Activated naive CD8-positive, alpha-beta T cell treated with anti-CD3 and anti-CD28 coated beads for 36 hours (primary cell): ENCODE measurements at places on chromosomes 11 and 22.

- DNase-seq, result no peak
These were observed 13.1 kb downstream of the SLC43A1 start for GRCh38 chr11:57502376-57502775.

DNA sequence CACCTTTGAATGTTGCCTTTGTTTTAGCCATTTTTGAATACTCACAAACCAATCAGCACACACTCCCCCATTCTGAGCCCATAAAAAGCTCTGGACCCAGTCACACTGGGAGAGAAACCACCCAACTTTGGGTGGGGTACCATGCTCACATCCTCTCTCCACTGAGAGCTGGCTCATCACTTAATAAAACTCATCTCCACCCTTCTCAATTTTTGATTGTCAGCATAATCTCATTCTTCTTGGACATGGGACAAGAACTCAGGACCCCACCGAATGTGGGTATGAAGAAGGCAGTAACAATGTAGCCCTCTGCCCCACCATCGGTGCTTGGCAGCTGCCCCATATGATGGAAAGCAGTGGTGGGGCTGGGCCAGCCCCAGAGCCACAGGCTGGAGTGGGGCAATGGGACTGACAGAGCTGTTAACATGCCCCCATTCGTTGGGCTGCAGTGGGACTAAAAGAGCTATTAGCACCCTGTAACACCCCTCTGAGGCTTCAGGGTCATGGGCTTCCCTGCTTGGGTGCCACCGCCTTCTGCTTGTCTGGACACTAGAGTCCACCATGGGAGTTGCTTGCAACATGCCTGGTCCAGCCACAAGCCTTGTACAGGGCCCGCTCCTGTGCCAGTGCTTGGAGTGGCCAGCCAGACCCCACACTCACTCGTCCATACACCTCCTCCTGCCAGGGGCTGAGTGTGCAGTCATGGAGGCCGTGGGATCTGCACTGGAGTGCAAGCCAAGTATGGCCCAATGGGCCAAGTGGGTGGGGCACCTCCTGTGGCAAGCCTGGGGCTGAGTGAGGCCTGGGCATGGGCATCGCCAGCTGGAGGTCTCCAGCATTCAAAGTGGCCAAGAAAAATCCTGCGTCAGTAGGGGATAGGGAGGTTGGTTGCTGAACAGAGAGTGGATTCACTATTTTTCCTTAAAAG lies 471.1 kb downstream of the TBC1D22A start:
- no peak for DNase-seq

- DNase-seq, result no peak
These were observed 163.1 kb downstream of the ETS1 start for GRCh38 chr11:128424271-128424711.

GRCh38 chr22:27574002-27574366 lies 227.6 kb downstream of the MN1 start:
- DNase-seq, result no peak

DNA sequence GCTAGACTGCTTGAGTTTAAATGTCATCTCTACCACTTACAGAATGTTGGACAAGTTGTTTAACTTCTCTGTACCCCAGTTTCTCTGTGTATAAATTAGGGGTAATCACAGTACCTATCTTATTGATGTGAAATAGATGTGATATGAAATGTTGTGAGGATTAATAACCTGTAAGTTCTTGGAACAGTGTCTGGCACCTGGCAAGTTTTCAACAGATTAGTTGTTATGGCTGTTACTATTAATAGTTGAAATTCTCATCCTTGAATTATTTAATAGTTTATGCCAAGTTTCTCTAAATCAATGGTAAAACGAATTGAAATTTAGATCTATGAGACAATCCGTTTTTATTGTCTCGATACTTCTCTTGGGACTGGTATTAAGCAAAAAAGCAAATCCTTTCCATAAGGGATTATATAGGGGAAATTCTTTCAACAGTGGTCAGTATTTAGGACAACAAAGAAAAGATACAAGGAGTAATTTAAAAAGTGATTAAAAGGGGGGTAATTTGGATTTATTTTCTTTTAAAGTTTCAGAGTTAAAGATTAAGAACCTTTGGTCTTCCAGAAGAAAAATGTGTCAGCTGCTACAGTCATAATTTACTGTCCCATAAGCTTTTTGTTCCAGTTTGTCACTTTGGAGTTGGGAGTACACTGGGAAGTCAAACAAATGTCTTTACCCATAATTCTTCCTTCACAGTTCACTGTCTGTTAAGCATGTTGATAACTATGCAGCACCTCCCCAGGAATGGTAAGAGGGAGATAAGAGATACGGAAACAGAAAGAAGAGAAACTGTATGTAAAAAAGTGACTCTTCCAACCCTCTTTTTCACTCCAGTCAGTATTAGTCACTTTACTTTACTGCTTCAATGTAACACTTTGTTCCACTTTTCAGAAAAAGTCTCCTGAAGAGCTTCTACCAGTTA lies 13.2 kb downstream of the PDE3B start:
- no peak for DNase-seq

GRCh38 chr22:17074648-17075002 lies 10.2 kb upstream of the IL17RA start:
- no peak for DNase-seq

GRCh38 chr11:1854132-1854948 lies 1.5 kb downstream of the LSP1 start:
- peak; percentile 38 for DNase-seq

DNA sequence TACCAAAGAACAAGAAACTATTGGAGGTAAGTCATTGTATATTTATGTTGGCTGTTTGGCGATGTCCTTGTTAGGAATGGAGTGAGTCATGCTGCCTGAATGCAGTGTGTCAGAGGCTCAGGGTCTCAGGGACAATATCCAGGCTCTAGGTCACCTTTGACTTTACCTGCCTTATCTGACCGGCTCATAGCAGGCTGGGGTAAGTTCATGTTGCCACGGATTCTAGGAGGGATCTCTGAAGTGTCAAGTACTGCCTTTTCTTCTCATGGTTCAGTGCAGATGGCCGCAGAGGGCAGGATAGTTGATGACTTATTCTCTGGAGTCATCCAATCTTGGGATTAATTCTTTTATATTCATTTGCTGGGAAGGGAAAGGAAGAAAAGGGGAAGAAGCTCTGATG lies 53.2 kb downstream of the SPON1 start:
- no peak for DNase-seq

GRCh38 chr11:75450826-75451821 lies 18.1 kb upstream of the KLHL35 start:
- peak; percentile 51 for DNase-seq

- no peak for DNase-seq
These were observed 31.3 kb downstream of the ATP6V1E1 start for GRCh38 chr22:17597217-17597616.

DNA sequence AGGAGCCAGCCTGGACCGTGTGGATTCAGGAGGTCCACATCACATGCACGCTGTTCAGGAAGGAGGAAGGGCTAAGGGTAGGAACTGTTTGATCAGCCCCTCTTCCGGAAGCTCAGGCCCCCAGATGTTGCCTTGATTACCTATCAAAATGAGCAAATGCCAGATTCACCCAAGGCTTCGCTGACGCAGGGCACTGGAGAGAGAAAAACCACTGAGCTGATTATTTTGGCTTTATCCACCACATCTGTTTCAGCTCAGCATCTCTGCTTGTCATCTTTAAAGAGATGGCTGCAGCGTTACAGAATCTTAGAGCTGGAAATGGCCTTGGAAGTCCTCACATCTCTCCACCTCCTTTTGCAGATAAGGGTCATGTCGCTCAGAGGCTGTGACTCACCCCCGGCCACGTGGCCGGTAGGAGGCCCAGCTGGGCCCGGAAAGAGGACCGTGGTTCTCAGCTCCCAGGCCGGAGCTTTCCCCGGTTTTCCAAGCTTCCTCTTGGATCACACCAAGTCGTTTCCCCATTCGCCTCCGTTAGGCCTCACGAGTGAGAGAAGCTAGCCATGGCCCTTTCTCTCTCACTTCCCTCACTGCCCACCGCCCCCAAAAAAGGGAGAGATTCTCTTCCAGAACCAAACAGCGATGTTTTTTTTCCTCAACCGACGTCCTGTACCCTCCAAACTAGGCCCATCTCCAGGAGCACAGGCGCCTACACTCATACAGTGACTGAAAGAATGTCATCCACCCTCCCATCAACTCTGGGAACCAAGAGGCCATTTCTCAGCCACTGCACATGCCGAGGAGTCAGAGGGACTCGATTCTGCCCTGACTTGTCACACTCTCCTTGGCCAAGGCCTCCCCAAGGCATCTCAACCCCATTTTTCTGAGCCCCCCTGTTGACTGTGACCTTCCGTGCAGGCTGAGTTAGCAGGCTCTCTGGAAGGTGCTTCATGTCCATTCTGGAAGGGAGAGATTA lies 37.6 kb downstream of the LIF start:
- DNase-seq, result no peak

DNA sequence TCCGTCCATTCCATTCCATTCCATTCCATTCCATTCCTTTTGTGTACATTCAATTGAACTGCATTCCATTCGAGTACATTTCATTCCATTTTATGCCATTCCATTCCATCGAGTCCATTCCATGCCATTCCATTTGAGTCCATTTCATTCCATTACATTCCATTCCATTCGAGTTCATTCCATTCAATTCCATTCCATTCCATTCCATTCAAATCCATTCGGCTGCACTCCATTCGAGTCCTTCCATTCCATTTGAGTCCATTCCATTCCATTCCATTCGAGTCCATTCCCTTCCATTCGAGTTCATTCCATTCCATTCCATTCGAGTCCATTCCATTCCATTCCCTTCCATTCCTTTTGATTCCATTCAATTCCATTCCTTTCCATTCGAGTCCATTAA lies 4800.6 kb upstream of the OR11H1 start:
- DNase-seq, result no peak
